ENCODE measurements at places on chromosomes 16 and 17.

- H3K27ac ChIP-seq: peak overlapping the region; percentile 62
- peaks cover 40% of the 10 kb centered on the region for H3K4me1 ChIP-seq
- peak overlapping the region; percentile 9 for H3K4me3 ChIP-seq
- peak; percentile 94 for DNase-seq
Measured at GRCh38 chr17:74773871-74774286, 2.3 kb downstream of the NAT9 start.

GRCh38 chr17:69762766-69763165 lies 312.3 kb upstream of the KCNJ16 start:
- no peak overlapping the region for H3K27ac ChIP-seq
- H3K27me3 ChIP-seq: no peaks in the 10 kb centered on the region
- H3K36me3 ChIP-seq: no peaks in the 10 kb centered on the region
- H3K4me3 ChIP-seq: no peak overlapping the region
- DNase-seq: no peak

GRCh38 chr17:64216338-64217248 lies 46.5 kb downstream of the TEX2 start:
- H3K4me3 ChIP-seq: no peak overlapping the region
- H3K36me3 ChIP-seq: peaks cover 16% of the 10 kb centered on the region
- H3K27ac ChIP-seq: peak overlapping the region; percentile 81
- H3K4me1 ChIP-seq: peaks cover 49% of the 10 kb centered on the region

DNA sequence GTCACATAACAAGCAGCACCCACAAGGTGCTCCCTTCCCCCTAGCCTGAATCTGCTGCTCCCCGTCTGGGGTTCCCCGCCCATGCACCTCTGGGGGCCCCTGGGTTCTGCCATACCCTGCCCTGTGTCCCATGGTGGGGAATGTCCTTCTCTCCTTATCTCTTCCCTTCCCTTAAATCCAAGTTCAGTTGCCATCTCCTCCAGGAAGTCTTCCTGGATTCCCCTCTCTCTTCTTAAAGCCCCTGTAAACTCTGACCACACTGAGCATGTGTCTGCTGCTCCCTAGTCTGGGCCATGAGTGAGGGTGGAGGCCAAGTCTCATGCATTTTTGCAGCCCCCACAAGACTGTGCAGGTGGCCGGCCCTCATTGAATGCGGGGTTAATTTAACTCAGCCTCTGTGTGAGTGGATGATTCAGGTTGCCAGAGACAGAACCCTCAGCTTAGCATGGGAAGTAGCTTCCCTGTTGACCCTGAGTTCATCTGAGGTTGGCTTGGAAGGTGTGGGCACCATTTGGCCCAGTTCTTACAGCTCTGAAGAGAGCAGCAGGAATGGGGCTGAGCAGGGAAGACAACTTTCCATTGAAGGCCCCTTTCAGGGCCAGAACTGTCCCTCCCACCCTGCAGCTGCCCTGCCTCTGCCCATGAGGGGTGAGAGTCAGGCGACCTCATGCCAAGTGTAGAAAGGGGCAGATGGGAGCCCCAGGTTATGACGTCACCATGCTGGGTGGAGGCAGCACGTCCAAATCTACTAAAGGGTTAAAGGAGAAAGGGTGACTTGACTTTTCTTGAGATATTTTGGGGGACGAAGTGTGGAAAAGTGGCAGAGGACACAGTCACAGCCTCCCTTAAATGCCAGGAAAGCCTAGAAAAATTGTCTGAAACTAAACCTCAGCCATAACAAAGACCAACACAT lies at the start of gene STH:
Gene STH (plus strand): TSS at position 264 of the 913 bp plus-strand sequence. CDS start 30 bp downstream, at position 294.
- peak; percentile 8 for DNase-seq
- H3K27me3 ChIP-seq: no peaks in the 10 kb centered on the region
- H3K4me1 ChIP-seq: peaks cover 7% of the 10 kb centered on the region

- peak overlapping the region; percentile 67 for H3K27ac ChIP-seq
- H3K4me1 ChIP-seq: peaks cover 10% of the 10 kb centered on the region
- no peaks in the 10 kb centered on the region for H3K36me3 ChIP-seq
- peak; percentile 62 for DNase-seq
- H3K27me3 ChIP-seq: no peaks in the 10 kb centered on the region
Measured at GRCh38 chr16:67555795-67556212, 6.5 kb upstream of the CTCF start.

DNA sequence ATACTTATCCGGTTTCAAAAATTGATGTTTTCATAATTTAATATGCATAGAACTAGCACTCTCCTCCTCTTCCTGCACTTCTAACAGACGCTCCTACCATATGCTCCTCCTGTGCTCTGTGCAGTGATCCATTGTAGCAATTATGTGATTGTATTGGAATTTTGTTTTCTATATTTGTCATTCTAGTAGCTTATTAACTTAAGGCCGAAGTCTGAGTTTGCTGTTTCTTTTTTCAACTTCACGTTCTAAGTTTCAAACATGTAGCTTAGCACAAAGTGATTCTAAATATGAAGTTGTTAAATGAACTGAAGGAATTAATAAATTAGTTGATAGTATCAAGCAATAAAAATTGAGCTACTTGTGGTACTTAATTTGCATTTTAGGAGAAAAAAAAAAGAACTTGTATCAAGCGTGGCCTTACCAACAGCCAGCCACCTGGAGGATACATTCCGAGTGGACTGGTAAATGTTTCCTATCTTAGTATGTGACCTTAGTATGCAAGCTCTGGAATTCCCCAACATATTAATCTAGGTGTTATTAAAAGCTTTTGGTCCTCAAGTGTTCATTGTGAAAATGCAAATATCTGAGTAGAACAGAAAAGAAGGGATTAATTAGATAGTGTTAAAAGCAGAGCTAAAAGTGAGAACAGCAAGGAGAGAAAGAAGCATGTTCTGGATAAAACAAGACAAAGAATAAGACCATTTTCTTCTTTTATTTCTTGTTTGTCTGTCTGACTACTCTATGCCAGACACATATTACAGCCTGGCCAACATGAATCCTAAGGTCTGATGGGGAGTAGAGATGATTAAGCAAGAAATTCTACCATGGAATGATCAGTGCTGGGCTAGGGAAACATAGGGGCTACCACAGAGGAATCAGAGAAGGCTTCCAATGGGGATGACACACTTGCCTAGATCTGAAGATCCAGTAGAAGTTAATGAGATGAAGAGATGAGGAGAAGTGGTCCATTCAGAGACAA lies 290.4 kb upstream of the MON1B start:
- H3K36me3 ChIP-seq: no peaks in the 10 kb centered on the region
- H3K27me3 ChIP-seq: no peaks in the 10 kb centered on the region
- H3K4me3 ChIP-seq: no peak overlapping the region
- DNase-seq: no peak
- no peaks in the 10 kb centered on the region for H3K4me1 ChIP-seq

DNA sequence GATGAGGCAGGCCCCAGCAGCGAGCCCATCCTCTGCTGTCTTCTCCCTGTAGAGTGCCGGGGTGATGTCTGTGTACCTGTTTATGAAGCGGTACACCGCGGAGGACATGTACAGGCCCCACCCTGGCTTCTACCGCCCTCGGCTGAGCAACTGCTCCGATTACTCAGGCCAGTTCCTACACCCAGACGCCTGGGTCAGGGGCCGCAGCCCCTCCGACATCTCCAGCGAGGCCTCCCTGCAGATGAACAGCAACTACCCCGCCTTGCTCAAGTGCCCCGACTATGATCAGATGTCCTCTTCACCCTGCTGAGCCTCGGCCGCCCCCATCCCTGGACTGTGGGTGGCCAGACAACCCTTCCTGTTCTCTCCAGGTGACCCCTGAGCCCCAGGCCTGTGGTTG lies 50.0 kb downstream of the CACNG5 start:
- DNase-seq: no peak
- H3K36me3 ChIP-seq: no peaks in the 10 kb centered on the region
- H3K27ac ChIP-seq: no peak overlapping the region
- H3K4me1 ChIP-seq: no peaks in the 10 kb centered on the region
- H3K4me3 ChIP-seq: no peak overlapping the region
